NCI-H2107 (cell line): ENCODE measurements at places on chromosomes 1 and 21.

- no peak for DNase-seq
Observed at GRCh38 chr1:198467342-198467741, 73.1 kb downstream of the ATP6V1G3 start.

- no peak for DNase-seq
Observed at GRCh38 chr1:25113086-25113485, 119.2 kb downstream of the SYF2 start.

GRCh38 chr21:44533891-44534627 is 5.9 kb downstream of the KRTAP10-1 start:
- no peak for DNase-seq

DNA sequence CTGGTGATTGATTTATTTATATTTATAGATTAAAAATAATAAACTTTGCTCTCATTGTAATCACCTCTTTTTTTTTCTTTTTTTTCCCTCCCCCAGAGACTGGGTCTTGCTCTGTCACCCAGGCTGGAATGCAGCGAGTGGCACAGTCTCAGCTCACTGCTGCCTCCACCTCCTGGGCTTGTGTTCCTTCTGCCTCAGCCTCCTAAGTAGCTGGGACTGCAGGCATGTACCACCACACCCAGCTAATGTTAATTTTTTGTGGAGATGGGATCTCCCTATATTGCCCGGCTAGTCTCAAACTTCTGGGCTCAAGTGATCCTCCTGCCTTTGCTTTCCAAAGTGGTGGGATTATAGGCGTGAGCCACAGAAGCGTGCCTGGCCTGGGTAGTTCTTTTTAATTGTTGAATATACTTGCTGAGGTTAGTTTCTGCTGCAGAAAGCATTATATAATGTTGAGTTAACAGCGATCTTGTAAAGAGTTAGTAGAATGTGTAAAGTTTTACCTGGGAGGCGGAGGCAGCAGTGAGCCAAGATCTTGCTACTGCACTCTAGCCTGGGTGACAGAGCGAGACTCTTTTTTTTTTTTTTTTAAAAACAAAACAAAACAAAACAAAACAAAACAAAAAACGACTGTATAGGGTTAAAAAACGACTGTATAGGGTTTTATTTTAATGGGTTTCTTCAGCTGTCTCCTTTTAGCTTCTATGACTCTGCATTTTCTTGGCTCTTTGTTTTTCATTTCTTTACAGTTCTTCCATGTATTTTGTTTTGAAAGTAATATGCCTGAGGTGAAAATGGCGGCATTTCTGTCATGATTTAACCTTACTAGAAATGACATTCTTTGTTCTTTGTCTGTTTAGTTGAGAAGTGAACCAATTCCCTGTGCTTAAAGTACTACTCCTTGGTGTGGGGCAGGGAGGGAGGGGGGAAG is 82.7 kb downstream of the CAMTA1 start:
- DNase-seq: no peak

- DNase-seq: no peak
Observed at GRCh38 chr1:204480515-204480914, 14.1 kb downstream of the PIK3C2B start.

GRCh38 chr1:184433956-184434502 is 47.2 kb downstream of the C1orf21 start:
- peak; percentile 4 for DNase-seq

DNA sequence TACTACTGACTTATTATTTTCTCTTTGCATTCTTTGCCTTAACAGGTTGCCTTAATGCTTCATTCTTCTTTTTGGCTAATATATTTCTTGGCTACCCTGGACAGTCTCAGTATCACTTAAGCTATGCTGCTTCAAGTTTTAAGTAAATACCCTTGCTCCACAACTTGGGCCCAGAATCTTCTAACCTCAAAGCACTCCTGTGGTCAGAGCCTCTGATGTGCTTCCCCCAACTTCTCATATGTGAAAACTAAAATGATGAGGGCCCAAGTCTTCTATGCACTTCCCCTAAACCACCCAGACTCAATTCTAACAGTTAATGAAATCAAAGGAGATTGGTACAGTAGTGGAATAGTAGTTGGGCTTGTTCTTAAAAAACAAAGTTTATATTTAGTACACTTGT is 314.1 kb downstream of the PLPP3 start:
- no peak for DNase-seq

- no peak for DNase-seq
Observed at GRCh38 chr1:84422909-84423308, 24.6 kb downstream of the DNASE2B start.

- no peak for DNase-seq
Observed at GRCh38 chr21:31879911-31880310, 7.1 kb downstream of the HUNK start.

- no peak for DNase-seq
Observed at GRCh38 chr1:66628926-66629325, 95.0 kb downstream of the SGIP1 start.

- no peak for DNase-seq
Observed at GRCh38 chr1:198850196-198850595, 211.4 kb downstream of the PTPRC start.

DNA sequence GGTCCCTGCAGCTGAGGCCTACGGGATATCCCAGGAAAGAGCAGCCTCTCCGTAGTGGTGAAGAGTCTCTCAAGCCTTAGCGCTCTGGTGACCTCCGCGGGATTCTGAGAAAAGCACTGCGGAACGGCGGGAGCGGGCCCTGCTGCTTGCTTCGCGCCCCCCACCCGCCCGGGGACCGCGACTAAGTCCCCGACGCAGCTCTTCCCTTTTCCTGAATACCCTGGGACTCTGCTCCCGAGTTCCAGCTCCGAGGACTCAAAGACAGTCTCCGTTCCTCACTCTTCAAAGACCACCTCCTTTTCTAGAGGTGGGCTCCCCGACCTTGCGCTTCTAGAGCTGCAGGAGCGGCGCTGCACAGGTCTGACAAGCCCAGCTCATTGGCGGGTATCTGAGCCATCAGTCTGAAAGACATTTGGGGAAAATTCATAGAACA is 3.6 kb upstream of the PRRX1 start:
- DNase-seq: no peak

DNA sequence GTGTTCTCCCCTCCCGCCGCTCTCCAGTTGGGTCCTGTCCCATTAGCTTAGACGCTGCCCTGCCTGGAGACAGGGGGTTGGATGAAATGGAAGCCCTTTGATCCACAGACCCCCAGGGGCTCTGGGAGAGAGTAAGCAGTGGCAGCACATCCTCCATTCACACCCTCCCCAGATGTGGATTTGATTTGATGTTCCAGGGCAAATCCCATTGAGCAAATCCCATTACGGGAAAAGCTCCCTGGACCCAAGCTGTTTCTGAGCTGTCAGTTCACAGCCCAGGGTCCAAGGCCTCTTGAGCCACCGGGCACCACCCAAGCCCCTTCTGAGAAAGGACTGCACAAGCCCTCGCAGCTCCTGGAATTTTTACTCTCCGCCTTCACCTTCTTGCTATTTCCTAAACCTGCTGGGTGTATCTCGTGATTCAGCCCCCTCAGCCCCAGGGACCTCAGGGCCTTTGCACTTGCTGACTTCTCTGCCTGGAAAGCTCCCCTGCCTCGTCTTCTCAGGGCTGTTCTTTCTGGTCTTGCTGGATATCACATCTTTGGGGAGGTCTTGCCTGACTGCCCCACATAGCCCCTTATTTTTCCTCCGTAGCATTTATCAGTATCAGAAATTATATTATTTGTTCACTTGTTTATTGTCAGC is 101.1 kb downstream of the PAX7 start:
- no peak for DNase-seq

- DNase-seq: no peak
Observed at GRCh38 chr1:244231193-244231571, 180.1 kb downstream of the ZBTB18 start.

DNA sequence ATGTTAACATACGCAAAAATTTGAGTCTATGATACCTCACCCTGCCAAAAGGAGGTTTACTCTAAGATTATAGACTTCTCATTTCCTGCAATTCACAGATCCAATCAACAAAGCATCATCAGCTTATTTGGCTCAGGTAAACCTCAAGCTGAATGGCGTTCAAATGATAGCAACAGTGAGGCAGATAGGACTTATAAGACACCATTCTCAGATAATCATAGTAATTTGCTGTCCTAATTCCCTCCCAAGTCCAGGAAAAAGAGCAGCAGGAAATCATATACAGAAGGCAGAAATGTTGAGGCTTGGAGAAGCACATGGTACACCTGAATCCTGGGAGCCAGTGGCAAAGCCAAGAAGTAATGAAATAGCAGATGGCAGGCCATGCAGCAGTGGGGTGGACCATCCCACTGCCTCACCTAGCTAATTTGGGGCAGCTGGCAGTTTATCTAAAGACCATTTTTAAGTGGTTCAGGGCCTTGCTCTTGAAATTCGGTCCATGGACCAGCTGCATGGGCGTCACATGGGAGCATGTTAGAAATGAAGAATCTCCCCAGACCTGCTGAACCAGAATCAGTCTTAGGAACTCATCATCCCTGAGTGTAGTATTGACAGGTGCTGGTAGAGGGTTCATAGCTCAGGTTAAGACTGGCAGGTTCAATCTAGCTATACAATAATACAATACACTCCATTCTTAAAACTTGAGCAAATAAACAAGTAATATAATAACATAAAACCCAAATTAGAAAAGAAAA is 57.7 kb downstream of the ASTN1 start:
- no peak for DNase-seq

- DNase-seq: no peak
Observed at GRCh38 chr1:180358649-180359048, 128.6 kb downstream of the LHX4 start.

- DNase-seq: no peak
Observed at GRCh38 chr21:44505673-44506278, 34.2 kb downstream of the KRTAP10-1 start.

DNA sequence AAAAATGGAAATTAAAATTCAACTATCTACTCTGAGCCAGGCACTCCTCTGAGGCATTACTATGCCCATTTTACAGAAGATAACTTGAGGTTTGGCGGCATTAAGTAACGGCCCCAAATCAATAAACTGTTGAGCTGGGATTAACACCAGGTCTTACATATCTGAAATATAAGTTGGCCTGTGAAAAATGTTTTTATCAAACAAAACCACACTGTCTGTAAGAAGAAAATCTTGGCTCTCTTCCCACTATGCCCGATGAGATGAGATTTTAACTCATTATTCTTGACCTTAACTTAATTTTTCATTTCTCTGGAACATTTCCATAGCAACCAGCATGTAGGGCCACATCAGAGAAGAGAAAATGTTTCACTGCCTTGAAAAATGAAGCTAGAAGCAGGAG is 21.8 kb downstream of the RC3H1 start:
- DNase-seq: no peak

DNA sequence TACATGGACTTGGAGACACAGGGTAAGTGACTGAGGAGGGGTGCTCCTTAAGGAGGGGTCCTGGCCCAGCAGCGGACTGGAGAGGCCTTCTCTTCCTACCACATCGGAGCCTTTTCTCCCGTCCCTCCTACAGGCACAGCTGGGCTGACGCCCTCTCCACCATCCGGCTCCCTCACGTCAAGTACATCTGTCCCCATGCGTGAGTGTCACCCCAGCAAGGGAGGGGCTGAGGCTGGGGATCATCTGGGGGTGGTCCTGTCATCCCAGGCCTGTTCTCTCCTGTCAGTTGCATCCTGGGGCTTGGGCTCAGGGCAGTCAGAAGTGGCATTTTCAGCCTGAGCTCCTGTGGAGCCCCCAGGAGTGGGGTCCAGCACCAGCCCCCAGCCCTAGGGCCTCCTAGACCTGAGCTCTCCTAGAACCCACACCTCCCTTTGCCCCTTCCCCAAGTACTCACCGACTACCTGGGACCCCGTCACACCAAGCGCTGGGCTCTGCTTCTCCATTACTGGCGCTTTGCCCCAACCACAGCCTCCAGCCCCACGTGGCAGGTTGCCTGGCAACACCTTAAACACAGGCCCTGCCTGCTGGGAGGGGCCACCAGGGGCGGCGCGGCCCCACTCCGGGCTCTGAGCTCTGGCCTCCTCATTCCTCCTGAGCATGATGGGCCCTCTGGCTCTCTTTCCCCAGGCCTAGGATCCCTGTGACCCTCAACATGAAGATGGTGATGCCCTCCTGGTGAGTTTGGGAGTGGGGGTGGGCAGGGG is 2.3 kb downstream of the LYPLA2 start:
- DNase-seq: no peak

DNA sequence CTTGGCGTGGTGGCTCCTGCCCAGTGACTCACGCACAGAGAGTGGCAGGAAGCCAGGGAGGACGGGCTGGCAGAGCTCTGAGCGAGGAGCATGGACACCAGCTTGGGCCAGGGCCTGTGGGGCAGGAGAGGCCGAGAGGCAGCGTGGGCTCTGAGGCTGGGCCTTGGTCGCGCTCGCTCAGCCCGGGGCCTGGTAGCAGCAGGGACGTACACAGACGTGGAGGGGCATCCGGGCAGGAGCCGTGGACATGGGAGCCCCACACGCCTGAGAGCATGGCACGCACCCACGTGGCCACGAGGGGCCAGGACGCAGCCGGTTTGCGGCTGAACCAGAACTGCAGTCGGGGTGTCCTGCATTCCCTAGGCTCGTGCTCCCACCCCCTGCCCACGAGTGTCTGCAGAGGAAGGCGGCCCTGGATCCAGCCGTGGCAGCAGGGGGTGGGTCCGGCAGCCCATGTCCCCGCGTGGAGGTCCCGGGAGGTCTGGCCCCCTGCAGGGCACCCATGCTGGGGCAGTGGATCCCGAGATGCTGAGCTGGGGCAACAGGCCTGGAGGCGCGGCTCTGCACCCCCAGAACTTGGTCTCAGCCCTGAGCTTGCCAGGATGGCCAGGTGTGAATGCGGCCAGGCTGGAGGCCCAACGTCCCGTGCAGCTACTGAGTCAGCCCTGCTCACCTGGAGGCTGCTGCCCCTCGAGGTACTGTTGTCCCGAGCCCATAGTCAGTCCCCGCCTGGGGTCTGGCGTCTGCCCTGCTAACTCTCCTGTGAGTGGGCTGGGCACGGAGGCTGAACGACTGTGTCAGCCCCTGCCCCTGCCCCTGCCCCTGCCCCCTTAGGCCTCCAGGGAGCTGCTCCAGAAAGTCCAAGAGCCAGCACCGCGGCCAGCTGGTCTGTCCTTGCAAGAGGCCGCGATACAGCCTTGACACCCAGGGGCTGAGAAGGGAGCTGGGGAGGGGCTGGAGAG is 61.6 kb downstream of the SLX9 start:
- no peak for DNase-seq

- DNase-seq: no peak
Observed at GRCh38 chr1:102531036-102531435, 534.3 kb upstream of the OLFM3 start.

DNA sequence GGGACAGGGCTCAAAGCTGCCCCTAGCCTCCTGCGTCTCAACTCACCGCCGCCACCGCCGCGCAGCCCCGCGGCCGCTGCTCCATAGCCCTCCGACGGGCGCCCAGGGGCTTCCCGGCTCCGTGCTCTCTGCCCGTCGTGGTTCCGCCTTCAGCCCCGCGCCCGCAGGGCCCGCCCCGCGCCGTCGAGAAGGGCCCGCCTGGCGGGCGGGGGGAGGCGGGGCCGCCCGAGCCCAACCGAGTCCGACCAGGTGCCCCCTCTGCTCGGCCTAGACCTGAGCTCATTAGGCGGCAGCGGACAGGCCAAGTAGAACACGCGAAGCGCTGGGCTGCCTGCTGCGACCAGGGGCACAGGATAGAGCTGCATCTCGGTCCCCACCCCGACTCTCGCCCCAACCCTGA is at the start of gene TNFRSF25:
Gene TNFRSF25, minus strand, starts transcription at position 151 of the 400 bp plus-strand sequence. Its CDS starts 66 bp downstream, at position 85.
- DNase-seq: no peak

- no peak for DNase-seq
Observed at GRCh38 chr1:5108740-5109139, 454.3 kb downstream of the AJAP1 start.
